Aortic smooth muscle cell (primary cell): ENCODE measurements at places on chromosomes 5 and 9. TPM values are rescaled to one million over a fixed set of nuclear protein-coding genes. Genes with fewer than 3 reads are reported as not detected.

AGTPBP1 gene
- total RNA-seq = 15.6 and 22.3 TPM in 2 replicates

PLEKHG4B gene
- total RNA-seq = not detected in 2 replicates

ITK gene
- not detected in 2 replicates for total RNA-seq

GPR150 gene
- total RNA-seq = 0.06 and 0.13 TPM in 2 replicates

NR2F1-AS1 gene
- total RNA-seq = 9.8 and 14.6 TPM in 2 replicates

FOXD1 gene
- total RNA-seq = 0.44 and 0.92 TPM in 2 replicates

SURF2 gene
- 13.9 and 21.3 TPM in 2 replicates for total RNA-seq

TNFSF8 gene
- not detected in 2 replicates for total RNA-seq

FRMPD1 gene
- not detected in 2 replicates for total RNA-seq

FRRS1L gene
- not detected in 2 replicates for total RNA-seq

SV2C gene
- under 0.01 TPM in 1 of 2 replicates, not detected in the other for total RNA-seq
